ENCODE measurements at places on chromosomes 3 and 15. TPM values are rescaled to one million over a fixed set of nuclear protein-coding genes. Genes with fewer than 3 reads are reported as not detected.

GRCh38 chr15:44479343-44479742, 51.9 kb downstream of the CTDSPL2 start:
- no peak for DNase-seq

GRCh38 chr15:67144609-67145311, 79.4 kb downstream of the SMAD3 start:
- DNase-seq = no peak

DNA sequence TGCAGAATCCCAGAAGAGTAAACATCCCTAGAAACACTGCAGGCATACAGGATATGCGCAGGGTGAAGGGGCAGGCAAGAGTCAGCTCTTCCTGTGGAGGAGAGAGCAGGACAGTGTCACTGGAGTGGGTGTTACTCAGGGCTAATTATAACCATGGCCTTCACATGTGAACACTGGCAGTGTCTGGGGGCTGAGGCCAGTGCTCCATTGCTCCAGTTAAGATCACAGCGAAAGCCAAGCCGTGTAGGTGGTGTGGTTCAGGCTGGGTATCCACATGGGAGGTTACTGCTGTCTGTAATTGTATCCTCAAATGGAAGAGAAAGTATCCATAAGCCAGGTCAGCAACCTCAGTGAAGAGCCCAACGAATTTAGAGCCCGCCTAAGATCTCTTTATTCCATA, 84.6 kb downstream of the MESD start:
- DNase-seq = no peak

The GNAT1 gene
- not detected for total RNA-seq
